ENCODE measurements at places on chromosomes 12 and 14. TPM values are rescaled to one million over a fixed set of nuclear protein-coding genes. Genes with fewer than 3 reads are reported as not detected.

DNA sequence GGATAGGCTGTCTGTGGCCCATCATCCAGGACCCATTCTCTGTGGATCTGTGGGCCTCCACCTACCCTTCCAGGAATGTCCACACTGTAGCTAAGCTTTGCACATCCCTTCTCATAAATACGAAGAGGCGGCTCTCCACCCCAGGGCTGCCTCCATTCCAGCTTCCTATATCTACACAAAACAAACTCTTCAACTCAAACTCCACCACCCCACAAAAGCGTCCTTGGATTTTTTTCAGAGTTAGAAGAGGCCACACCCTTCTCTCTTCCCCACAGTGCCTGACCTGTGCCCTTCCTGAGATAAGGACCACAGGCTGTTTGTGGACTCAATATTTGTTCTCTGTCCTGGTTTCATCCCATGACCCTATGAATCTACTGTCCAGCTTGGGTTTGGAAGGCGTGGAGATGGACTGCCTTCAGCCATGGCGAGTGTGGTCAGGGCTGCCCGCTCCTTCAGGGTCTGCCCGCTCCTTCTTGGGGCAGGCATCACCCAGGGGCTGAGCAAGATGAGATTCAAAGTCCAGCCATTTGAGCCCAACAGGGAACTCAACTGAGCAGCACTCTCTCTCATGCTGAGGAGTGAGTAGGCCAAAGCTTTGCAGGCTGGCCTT lies 13.0 kb upstream of the SERPINA12 start:
- H3K27ac ChIP-seq, result no peak overlapping the region
- peaks cover under 1% of the 10 kb centered on the region for H3K27me3 ChIP-seq
- no peaks in the 10 kb centered on the region for H3K4me1 ChIP-seq

GRCh38 chr12:104452087-104452486 lies 4.7 kb upstream of the CHST11 start:
- peaks cover 4% of the 10 kb centered on the region for H3K27me3 ChIP-seq
- peaks cover 15% of the 10 kb centered on the region for H3K4me1 ChIP-seq
- no peak overlapping the region for H3K27ac ChIP-seq
- DNase-seq, result no peak
- peaks cover 4% of the 10 kb centered on the region for H3K36me3 ChIP-seq

DNA sequence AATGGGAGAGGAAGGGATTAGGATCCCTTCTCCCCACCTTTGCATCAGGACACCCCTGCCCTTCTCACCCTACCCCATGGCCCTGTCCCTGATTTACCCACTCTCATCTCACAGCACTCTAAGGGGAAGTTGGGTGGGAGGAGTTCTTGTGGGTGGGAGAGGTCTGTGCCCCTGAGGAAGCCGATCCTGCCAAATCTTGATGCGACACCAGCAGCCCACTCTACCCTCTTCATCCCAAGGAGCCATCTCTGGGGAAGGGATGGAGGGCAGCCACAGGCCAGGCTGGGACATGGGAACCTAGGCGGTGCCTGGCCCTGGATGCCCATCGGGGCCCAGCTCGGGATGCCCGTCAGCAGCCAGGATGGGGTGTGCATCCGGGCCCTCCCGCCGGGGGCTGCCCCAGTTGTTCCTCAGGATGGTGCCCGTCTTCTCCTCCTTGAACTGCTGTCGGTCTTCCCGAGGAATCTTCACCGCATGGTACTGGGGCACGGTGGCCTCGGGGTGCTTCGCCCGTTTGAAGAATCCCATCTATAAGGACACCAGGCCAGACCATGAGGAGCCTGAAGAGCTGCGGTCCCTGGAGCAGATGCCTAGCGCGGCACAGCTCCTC lies 22.8 kb downstream of the ITGA7 start:
- H3K36me3 ChIP-seq, result no peaks in the 10 kb centered on the region
- peaks cover 28% of the 10 kb centered on the region for H3K27me3 ChIP-seq
- no peak for DNase-seq
- peaks cover 1% of the 10 kb centered on the region for H3K4me1 ChIP-seq
- no peak overlapping the region for H3K4me3 ChIP-seq

GRCh38 chr12:104175726-104176247 lies 37.8 kb upstream of the NFYB start:
- H3K36me3 ChIP-seq, result no peaks in the 10 kb centered on the region
- H3K27ac ChIP-seq, result no peak overlapping the region
- peaks cover 19% of the 10 kb centered on the region for H3K4me1 ChIP-seq
- H3K4me3 ChIP-seq, result no peak overlapping the region

DNA sequence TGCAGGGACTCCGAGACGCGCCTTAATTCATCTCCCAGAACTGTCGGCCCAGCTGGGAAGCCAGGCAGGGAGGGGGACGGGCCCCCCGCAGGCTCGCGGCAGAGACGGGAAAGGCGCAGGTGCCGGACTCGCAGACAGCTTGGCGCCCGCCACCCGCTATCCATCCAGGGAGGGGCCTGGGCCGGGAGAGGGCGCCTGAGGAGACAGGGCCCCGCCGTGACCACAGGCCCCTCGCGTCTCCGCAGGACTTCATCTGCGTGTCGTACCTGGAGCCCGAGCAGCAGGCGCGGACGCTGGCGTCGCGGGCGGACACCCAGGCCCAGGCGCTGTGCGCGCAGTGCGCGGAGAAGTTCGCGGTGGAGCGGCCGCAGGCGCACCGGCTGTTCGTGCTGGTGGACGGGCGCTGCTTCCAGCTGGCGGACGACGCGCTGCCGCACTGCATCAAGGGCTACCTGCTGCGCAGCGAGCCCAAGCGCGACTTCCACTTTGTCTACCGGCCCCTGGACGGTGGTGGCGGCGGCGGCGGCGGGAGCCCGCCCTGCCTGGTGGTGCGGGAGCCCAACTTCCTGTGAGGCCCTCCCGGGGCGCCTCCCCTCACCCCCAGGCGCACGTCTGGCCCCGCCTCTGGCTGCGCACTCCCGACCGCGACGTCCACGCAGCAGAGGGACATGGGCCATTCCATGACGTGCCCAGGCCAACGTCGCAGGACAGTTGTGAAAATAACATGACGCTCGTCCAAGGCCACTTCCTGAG lies 60.6 kb downstream of the LGMN start:
- DNase-seq, result no peak
- H3K27me3 ChIP-seq, result no peaks in the 10 kb centered on the region
- peaks cover 10% of the 10 kb centered on the region for H3K36me3 ChIP-seq
- H3K4me3 ChIP-seq, result no peak overlapping the region
- H3K4me1 ChIP-seq, result peaks cover 2% of the 10 kb centered on the region

GRCh38 chr12:57889500-57889989 lies 43.0 kb upstream of the CTDSP2 start:
- no peak overlapping the region for H3K4me3 ChIP-seq
- H3K36me3 ChIP-seq, result no peaks in the 10 kb centered on the region
- peaks cover 6% of the 10 kb centered on the region for H3K27me3 ChIP-seq
- peaks cover 23% of the 10 kb centered on the region for H3K4me1 ChIP-seq
- H3K27ac ChIP-seq, result no peak overlapping the region
- DNase-seq, result no peak

DNA sequence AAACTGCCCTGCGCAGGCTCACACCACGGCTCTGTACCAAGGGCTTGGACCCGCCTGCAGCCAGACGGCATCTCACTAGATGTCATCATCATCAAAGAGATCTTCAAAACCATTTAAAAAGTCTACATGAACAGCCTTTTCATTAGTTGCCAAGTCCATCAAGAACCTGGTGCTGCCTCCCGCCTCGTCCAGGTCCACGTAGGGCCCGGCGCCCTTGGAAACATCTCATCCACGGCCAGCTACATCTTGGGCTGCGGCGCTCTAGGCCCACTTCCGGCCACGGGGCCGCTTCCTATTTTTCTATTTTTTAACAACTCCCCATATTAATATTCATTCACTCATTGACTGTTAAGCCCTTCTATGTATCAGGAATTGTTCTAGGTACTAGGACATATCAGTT lies 7.4 kb upstream of the GNPNAT1 start:
- peaks cover 10% of the 10 kb centered on the region for H3K36me3 ChIP-seq
- peaks cover 10% of the 10 kb centered on the region for H3K27me3 ChIP-seq
- peaks cover 5% of the 10 kb centered on the region for H3K4me1 ChIP-seq
- H3K4me3 ChIP-seq, result no peak overlapping the region
- no peak overlapping the region for H3K27ac ChIP-seq

GRCh38 chr12:116707751-116708150 lies 30.1 kb downstream of the SPRING1 start:
- no peak overlapping the region for H3K4me3 ChIP-seq
- H3K27ac ChIP-seq, result no peak overlapping the region
- H3K4me1 ChIP-seq, result peaks cover 10% of the 10 kb centered on the region

DNA sequence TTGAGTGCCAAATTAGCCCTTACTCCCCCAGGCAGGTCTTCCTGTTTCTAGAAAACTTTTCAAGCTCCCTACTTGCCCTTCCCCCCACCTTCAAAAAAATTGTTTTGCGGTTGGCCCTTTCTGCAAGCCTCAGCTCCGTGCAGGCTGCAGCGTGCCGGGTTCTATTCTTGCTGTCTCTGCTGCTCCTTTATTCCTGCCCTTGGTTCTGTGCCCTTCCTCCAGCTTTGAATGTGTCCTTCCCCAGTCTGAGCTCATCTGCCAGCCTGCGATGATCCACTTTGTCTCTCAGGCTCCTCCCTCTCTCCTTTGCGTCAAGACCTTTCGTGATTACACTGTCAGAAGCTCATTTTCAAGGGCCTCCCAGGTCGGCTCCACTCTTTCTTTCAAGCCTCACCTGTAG lies 98.6 kb downstream of the IRF2BPL start:
- H3K27ac ChIP-seq, result peak overlapping the region; percentile 85
- peak overlapping the region; percentile 51 for H3K4me3 ChIP-seq
- H3K4me1 ChIP-seq, result peaks cover 76% of the 10 kb centered on the region
- no peaks in the 10 kb centered on the region for H3K36me3 ChIP-seq

DNA sequence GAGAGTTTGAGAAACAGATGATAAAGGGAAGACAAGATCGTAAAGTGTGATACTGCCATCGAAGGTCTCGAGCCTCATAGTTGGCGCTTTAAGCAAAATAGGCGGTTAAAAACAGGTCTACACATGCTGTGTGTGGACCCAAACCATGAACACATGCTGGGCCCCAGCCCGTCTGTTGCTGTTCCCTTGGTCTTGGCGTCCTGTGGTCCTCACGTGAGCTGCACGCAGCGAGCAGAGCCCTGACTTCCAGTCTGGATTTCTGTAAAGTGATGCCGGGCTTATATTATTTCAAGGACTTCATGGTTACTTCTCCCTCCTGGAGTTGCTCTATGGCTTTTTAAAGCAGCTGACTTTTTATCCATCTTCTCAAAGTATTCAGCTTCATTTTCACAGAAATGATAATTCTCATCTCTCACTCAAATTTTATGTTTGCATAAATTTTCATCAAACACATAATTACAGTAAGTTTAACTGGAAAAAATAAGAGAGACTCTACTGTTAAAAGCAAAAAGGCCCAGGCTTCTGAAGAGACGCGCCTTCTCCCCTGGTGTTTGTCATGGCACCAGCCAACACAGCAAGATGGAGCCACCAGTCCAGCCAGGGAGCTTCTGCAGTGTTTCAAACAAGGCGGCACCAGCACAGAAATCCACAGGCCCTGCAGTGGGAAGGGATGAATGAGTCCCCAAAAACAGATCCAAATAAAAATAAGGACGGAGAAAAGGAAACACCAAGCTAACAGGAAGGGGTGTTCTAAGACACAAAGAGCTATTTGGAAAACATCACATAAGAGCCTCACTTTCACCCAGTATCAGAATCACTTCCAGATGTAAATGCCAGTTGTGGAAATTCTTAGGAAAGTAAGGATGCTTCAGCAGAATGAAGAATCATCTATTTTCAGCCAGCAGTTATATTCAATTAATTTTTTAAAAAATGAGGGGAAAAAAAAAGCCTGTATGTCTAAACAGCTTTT lies 24.9 kb downstream of the SFSWAP start:
- DNase-seq, result no peak
- H3K27me3 ChIP-seq, result no peaks in the 10 kb centered on the region
- no peak overlapping the region for H3K27ac ChIP-seq
- no peaks in the 10 kb centered on the region for H3K4me1 ChIP-seq
- peaks cover 50% of the 10 kb centered on the region for H3K36me3 ChIP-seq

The RASSF9 gene
- not detected for total RNA-seq

The SMOC1 gene
- total RNA-seq, result not detected

The CD69 gene
- 196 TPM for total RNA-seq

The ACOT2 gene
- total RNA-seq, result 13.4 TPM

The SLC7A8 gene
- total RNA-seq, result 0.76 TPM
